ENCODE measurements at places on chromosomes 12 and 14. TPM values are rescaled to one million over a fixed set of nuclear protein-coding genes. Genes with fewer than 3 reads are reported as not detected.
A peak's percentile ranks its signal among the peaks of the same experiment; 100 is the strongest.

Gene MMP19
- total RNA-seq = 16.1 TPM

Gene KRT71
- not detected for total RNA-seq

DNA sequence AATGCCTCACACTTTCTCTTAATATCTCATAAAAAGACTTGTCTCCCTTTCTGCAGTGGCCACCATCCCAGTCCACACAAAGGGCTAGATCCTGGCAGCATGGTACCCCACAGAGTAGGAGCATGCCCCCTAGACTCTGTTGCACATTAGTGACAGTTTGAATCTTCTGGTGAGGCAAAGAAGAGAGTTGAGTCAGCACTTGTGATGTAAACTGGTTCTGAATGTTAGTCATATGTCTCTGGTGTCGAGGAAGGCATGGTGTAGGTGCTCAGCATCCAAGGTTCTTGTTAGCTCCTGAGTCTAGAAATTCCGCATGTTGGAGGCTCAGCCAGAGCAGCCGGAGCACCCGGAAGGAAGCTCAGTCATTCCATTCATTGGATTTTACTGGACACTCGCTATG, 9.8 kb downstream of the TTC9 start:
- DNase-seq = no peak

DNA sequence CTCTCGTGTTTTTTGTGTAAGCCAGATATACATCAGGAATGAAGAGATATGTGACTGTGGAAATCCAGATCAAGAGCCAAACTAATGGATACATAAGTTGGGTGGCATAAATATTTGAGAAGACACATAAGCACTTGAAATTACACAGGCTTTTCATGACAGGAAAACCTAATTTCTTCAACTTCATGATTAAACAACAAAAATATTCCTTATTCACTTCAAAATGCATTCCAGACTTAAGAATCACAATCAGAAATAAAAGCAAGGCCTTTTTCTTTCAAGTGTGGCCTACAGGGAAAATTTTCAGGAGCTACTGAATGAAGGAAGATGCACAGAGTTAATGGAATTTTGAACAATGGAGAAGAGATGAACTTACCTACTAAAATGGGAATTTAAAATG, 515.6 kb downstream of the FOXG1 start:
- no peak for DNase-seq

- DNase-seq = no peak
Measured at GRCh38 chr14:78251308-78251707, 81.1 kb downstream of the NRXN3 start.

Gene KRT4
- 77.5 TPM for total RNA-seq

- no peak for DNase-seq
Measured at GRCh38 chr14:22558221-22558913, 30.7 kb downstream of the DAD1 start.

GRCh38 chr14:97281741-97282140, 484.6 kb downstream of the VRK1 start:
- no peak for DNase-seq

DNA sequence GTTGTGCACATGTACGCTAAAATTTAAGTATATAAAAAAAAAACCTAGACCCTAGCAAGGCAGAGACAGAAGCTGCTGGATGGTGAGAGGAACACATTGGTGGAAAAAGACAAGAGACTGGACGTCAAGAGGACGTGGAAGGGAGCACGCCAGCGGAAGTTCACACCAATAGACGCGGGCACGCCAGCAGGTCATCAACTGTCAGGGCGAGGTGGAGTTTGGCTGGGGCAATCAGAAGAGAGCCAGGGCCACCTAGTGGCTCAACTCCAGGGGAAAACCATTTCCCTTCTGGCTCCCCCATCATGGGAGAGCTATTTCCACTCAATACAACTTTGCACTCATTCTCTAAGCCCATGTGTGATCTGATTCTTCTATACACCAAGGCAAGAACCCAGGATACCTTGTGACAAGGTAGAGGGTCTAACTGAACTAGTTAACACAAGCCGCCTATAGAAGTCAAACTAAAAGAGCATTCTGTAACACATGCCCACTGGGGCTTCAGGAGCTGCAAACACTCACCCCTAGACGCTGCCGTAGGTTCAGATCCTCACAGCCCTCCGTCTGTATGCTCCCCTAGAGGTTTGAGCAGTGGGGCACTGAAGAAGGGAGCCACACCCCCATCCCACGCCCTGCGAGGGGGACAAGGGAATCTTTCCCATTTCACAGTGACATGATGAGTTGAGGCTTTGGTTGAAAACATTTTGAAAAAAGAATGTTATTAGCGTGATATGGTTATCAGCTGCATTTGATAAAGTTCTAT, 702.7 kb downstream of the TMTC2 start:
- DNase-seq = no peak

Gene KLHL33
- total RNA-seq = 6.3 TPM

- no peak for DNase-seq
Measured at GRCh38 chr12:89863493-89863938, 154.9 kb upstream of the ATP2B1 start.

DNA sequence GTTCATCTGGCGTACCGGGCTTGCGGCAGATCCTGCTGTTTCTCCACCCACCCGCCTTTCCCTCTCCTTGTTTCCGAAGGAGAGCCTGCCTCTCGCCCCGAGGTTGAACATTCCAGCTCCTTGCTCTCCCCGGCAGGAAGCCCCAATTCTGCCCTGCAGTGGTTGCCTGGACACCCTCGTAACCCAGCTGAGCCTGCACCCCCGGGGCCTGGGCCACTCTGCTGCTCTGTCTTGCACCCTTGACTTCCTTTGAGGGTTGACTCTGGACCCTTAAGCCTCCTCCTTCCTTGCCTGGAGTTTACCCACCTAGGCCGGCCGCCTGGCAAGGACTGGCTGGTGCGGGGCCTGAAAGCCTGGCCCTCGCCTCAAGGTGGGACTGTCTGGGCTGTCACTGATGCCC, 25.8 kb upstream of the NCOR2 start:
- no peak for DNase-seq

Gene TRMT5
- total RNA-seq = 11.3 TPM

DNA sequence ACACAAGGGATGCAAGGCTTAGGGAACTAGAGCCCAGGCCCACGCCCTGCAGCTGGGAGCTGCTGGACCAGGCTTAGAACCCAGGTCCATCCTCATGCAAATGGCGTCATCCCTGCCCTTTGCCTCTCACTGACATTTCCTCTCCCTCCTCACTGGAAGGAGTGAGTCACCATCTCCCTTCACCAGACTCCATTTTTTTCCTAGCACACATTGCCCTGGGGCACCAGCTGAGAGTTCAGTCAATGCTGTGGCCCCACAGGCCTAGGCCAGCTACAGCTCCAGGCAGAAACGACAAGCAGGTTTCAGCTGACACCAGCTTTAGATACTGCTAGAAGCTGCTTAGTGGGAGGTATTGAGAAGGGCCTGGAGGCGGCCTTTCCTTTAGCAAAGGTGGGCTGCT, 98.9 kb downstream of the RIMBP2 start:
- no peak for DNase-seq

Gene TBX3
- total RNA-seq = 8.2 TPM

Gene NFATC4
- 40.0 TPM for total RNA-seq

DNA sequence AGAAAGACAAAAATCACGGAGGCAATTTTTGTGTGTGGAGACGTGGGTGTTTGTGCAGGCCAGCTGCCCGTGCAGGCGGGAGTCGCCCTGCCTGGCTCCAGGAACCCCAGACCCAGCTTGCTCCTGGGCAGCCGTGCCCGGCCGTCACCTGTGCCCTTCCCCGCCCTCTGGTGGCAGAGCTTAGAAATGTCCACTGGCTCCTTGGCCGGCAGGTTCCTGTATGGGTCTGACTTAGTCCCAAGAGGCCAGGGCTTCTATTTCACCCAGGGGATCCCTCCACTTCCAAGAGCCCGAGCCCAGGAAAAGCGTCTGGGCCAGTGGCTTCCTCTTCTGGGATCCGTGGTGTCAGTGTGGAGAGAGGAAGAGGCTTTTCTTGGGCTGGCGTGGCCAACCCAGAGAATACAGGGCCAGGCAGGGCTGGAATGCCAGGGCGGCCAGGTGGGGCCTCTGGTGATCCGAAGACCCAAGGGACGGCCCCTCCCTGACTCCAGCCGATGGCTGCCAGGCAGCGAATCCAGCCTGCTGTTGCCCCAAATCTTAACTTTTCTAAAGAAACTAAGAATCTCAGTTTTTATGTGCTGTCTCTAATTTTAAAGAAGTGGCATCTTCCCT, 120.9 kb downstream of the TMEM132C start:
- peak; percentile 20 for DNase-seq

DNA sequence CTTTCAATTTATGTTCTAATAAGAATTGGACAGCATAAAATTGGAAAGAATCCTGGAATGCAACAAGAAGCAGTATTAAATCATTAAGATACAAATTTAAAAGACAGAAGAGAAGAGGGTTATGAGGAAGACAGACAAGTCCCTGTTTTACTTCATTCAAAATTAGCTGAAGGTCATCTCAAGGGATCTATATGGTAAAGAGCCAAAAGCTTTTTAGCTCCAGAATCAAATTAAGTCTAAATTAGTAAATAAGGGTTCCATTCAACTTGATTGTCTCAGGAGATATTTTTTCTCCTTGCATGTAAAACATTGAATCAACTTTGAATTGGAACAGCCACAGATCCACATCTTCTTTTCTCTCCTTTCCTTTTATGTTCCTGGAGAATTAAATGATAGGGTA, 7.6 kb downstream of the CCDC196 start:
- DNase-seq = no peak

Gene OVCH1
- not detected for total RNA-seq

Gene CCDC38
- 20.9 TPM for total RNA-seq

Gene TOMM20L
- not detected for total RNA-seq

DNA sequence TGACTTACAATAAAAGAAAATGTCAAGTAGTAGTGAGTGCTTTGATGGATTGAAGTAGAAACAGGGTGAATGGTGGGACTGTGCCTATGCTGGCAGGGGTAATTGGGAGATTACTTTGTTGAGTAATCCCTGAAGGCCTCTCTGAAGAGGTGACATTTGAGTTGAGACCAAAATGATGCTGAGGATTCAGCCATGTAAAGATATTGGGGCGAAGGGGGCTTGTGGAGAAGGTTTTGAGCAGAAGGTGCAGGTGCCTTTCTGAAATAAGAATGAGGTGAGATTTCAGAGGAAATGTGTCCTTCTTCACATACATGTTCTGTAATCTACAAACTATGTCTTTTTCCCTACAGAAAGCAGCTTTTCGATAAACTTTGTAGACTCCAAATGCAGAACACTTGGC, 8.0 kb downstream of the GNG2 start:
- DNase-seq = no peak

DNA sequence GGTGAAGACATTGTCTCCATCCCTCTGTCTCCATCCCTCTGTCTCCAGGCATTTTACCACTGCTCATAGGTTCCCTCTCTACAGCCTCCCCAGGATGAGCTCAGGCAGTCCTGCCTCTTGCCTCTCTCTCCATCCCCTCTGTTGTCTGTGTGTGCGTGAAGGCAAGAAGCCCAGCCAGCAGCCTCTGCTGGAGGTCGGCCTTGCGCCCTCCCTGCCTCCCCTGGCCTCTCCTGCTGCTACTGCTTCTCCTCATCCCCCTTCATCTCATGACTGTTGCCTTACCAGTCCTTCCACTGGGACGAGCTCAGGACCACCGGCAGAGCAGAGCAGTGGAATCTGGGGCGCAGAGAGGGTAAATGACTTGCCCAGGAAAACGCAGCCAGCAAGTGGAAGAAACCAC, 3.2 kb downstream of the KRT80 start:
- DNase-seq = no peak

Gene ITGB7
- not detected for total RNA-seq

Gene BCL2L14
- 9.4 TPM for total RNA-seq

Gene ASB2
- total RNA-seq = 35.4 TPM

- DNase-seq = no peak
Measured at GRCh38 chr14:74656964-74657363, 44.9 kb upstream of the LTBP2 start.

- DNase-seq = peak; percentile 73
Measured at GRCh38 chr14:101962503-101962874, 1.9 kb upstream of the DYNC1H1 start.

Gene CD69
- total RNA-seq = 5.1 TPM

DNA sequence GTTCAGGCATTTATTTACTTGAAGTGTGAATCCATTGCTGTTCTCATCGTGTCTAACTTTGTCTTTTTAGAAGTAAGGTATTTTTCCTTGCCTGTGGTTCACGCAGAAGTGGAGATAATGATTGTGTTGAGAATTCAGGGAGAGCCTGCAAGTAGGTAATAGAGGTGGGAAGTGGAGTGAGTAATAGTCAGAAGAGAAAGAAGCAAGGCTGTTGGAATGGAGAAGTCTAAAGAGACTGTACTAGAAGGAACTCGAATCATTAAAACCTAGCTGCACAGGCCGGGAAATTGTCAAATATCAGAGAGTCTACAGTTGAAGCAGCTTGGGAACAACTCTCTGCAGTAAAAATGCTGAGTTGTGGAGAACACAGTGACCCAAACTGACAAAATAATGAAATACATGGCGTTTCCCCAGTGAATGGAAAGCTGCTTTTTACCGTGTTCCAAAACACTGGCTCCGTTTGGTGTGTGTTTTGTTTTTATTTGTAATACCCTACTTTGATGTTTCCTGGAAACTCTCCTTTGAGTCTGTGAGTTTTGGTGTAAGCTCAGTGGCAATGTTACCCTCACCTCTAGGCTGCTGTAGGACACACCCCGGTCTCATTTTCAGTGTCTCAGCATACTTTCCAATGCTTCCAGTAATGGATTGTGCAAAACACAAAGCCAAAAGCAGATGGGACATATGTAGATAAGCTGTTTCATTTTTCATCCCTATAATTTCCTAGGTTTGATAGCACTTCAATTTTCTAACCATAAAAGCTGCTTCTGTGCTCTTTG, 146.6 kb downstream of the CRADD start:
- DNase-seq = no peak

DNA sequence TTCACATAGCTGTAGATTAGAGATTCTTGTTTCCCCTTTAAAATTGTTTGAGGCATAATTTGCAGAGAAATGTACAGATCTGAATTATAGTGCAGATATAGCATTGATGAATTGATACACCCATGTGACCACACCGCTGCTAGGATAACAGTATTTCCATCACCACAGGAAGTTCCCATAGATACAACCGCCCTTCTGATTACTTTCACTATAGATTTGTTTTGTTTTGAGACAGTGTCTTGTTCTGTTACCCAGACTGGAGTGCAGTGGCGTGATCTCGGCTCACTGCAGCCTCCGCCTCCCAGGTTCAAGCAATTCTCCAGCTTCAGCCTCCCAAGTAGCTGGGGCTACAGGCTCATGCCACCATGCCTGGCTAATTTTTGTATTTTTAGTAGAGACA, 8.8 kb upstream of the ASPG start:
- DNase-seq = no peak

DNA sequence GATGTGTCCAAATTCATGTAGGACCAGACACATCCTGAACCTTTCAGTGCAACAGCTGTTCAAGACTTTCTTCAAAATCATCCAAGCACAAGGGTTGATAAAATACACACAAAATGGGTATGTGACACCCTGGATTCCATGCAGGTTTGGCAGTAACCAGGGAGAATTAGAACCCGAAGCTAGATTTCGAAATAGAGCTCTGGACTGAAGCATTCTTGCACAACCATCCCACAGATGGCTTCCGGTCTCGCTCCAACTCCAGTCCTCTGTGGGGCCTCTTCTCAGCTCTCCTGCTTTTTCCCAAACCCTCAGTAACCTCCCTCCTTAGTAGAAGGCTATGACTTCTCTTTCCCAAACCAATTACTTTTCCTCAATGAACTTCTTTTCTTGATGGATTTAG, 171.3 kb downstream of the TTC7B start:
- DNase-seq = peak; percentile 76

All from umbilical cord (tissue), 2 donors.